ENCODE measurements at places on chromosomes 7 and 10.

DNA sequence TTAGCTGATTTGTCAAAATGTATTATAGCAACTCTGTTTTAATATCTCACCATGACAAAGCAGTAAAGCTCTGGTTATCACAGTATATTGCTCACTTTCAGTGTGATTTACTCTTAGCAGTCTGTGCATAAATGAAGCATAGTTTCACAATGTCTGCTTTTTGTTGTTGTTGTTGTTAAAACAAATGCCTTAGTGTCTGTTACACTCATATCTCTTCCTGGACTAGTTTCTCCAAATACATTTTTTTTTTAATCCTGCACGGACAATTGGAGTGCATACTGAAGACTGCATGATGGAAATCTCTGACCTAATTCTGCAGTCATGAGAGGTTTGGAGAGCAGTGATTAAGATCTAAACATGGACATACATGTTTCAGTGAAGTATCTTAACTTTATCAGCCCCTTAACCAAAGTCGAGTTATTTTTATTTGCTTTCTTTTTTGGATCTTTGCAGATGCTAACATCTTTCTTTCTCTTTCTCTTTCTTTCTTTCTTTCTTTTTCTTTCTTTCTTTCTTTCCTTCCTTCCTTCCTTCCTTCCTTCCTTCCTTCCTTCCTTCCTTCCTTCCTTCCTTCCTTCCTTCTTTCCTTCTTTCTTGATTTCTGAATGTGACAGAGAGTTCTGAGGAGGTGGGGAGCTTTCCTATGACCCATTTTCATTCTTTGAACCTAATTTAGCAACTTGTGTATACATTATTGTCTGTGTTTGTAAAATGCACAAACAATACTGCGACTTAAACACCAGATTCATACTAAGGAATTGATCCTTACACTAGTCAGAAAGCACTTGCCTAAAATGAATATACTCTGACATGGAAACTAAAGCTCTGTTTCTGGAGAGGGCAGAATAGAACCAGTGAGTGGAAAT, 161.5 kb upstream of the AGR3 start:
- DNase-seq: no peak

DNA sequence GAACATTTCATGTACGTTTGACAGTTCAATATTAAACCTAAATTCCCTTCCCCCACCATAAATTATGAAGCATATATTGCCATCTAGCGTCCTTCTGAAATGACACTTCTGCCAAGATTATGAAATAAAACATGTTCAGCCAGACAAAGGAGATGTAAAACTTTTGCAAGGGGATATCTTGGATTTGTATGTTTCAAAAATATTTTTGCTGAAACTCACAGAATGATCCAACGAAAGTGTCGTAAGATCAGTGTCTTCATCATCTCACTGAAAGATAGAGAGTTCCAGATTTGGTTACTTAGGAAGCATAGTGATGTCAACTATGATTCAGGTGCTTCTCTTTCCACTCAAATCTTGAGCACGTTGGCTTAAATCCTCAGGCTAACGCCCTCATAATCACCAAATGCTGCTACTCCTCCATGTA, 904.3 kb downstream of the XPNPEP1 start:
- no peak for DNase-seq

- no peak for DNase-seq
Observed at GRCh38 chr7:110759069-110759468, 331.9 kb upstream of the LRRN3 start.

GRCh38 chr10:86355571-86356038, 11.0 kb downstream of the GRID1 start:
- no peak for DNase-seq

DNA sequence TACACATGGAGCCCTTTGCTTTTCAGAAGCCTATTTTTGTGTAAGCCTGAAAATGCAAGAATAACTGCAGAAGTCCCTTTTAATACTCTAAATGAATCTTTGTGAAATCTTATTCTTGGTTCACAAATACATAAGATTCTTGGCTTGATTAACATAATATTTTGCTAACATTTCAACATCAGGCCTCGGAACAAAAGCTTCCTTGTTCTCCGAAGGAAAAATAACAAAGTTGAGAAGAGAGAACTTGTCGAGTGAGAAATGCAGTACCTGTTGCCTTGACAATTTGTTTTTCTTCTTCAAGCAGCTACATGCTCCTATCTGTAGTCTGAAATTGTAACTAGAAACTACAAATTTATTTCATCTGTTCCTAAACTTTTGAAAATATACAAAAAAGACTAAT, 8.5 kb downstream of the NT5C2 start:
- no peak for DNase-seq
